Activated CD4-positive, alpha-beta T cell treated with anti-CD3 and anti-CD28 coated beads for 36 hours (primary cell): ENCODE measurements at places on chromosomes 3 and 15.

DNA sequence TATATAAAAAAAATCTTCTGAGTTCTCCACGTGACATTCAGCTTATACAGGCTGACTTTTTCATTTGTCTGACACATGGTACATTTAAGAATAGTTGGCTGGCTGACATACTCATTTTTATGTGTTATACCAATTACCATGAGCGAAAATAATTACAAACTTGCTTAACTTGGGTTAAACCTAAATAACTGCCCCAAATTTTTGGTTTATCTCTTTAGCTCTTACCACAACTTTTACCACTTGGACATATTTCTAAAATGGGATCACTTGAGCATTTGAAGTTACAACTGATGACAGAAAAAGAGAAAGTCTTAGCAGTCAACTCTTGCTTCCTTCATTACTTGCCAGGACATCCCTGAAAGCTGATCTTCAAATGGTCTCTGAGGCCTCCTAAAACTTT lies 618.1 kb downstream of the RBMS3 start:
- no peaks in the 10 kb centered on the region for H3K4me1 ChIP-seq
- H3K4me3 ChIP-seq, result no peak overlapping the region
- no peak for DNase-seq
- H3K27ac ChIP-seq, result no peak overlapping the region
- H3K27me3 ChIP-seq, result peaks cover 4% of the 10 kb centered on the region

DNA sequence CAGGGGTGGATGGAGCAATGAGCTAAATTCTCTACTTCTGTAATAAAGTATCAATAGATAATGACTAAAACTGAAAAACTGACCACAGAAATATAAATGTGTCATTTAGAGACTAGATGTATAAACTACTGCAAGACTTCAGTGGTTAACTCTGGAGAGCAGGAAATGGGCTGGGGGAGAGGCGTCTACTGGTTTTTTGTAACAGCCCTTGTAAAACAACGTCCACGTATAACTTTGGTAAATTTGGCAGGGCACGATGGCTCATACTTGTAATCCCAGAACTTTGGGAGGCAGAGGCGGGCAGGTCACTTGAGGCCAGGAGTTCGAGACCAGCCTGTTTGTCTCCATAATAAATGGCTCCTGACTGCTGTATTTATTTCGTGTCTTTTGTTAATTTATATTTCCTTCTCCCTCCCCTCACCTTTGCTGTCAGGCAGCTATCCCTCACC lies 12.5 kb downstream of the RAB27A start:
- DNase-seq, result peak; percentile 75
- H3K4me1 ChIP-seq, result peaks cover 84% of the 10 kb centered on the region
- no peaks in the 10 kb centered on the region for H3K27me3 ChIP-seq

GRCh38 chr3:191220908-191221307 lies 21.9 kb downstream of the OSTN start:
- no peak overlapping the region for H3K27ac ChIP-seq
- DNase-seq, result no peak
- no peak overlapping the region for H3K4me3 ChIP-seq
- H3K4me1 ChIP-seq, result no peaks in the 10 kb centered on the region

DNA sequence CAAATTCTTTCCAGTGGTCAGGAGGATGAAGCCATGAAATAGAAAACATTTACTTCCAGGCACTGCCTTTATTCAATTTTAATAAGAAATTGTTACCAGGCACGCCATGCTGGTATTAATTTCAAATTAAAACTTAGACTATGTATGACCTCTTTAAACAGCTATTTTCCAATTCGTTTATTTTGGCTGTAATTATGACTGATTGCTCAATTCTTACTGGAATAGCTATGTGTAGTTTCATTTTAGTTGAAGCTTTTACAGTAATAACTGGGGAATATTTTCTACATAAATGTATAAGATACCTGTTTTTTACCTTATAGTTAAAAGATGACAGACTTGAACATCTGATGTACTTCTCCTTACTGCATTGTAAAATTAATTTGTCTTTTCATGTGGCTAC lies 480.0 kb upstream of the GOLIM4 start:
- no peak for DNase-seq
- H3K4me1 ChIP-seq, result no peaks in the 10 kb centered on the region
- no peaks in the 10 kb centered on the region for H3K27me3 ChIP-seq
- no peaks in the 10 kb centered on the region for H3K36me3 ChIP-seq
- no peak overlapping the region for H3K4me3 ChIP-seq

GRCh38 chr15:89765694-89766093 lies 10.4 kb upstream of the MESP2 start:
- no peaks in the 10 kb centered on the region for H3K27me3 ChIP-seq
- no peak overlapping the region for H3K27ac ChIP-seq
- no peak overlapping the region for H3K4me3 ChIP-seq
- no peaks in the 10 kb centered on the region for H3K4me1 ChIP-seq
- DNase-seq, result no peak

- no peak for DNase-seq
- no peak overlapping the region for H3K4me3 ChIP-seq
Observed at GRCh38 chr3:137349557-137350348, 392.0 kb downstream of the IL20RB start.

DNA sequence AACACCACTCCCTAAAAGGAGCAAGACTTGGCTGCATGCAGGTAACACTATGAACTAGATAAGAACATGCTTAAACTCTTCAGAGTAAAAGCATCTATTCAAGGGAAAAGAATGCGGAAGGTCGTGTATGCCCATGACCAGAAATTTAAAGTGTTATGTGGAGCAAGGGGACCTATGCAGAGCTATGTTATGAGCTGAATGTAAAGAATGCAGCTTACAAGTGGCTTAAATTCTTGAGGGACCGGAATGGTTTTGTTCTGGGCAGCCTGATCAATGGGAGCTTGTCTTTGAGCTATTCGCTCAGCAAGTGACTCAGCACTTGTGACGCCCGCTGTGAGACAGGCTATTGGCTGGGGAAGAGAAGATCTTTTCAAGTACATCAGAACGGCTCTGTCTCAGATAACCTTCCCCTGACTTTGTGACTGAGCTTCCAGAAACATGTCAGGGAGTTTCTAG lies 367.5 kb upstream of the THBS1 start:
- H3K27ac ChIP-seq, result no peak overlapping the region
- H3K27me3 ChIP-seq, result peaks cover 6% of the 10 kb centered on the region
- H3K36me3 ChIP-seq, result no peaks in the 10 kb centered on the region
- H3K4me3 ChIP-seq, result no peak overlapping the region
- H3K4me1 ChIP-seq, result no peaks in the 10 kb centered on the region
- no peak for DNase-seq
